NCI-H1417 treated with DMSO at 0.1 percent for 48 hours (cell line): ENCODE measurements at places on chromosomes 5 and 9.

- no peak for DNase-seq
These were observed 152.3 kb downstream of the NR3C1 start for GRCh38 chr5:143251190-143251589.

DNA sequence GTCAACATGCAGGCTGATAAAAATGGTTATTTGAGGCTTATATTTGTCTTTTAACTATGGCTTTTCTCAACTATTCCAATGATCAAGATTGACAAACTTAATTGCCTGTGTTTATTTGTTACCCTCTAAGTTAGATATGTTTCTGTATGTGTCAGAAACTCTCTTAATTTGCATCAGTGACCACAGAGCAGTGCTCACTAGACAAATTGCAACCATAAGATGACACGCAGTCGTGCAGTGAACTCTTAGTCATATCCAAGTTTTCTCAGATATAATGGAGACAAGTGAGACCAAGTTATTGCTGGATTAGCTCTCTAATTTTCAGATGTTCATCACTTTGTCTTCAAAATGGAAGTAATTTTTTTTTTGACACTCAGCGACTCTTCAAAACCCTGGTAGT, 342.2 kb upstream of the RFX3 start:
- DNase-seq, result no peak

DNA sequence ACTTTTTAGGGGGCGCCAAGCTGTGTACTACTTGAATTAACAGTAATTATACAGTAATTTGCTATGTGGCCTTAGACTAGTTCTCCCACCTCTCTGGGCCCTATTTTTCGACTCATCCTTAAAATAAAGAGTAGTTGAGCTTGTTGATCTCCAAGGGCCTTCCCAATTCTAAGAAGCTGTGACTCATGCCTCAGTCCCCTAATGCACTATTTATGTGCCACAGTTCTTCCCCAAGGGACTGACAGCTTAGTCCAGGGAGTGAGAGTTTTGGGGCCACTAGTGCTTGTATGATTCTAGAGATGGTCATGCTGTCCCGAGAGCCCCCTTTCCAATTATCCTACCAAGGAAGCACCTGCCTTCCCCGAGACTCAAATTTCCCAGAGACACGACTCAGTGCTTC, 149.7 kb downstream of the PAPPA start:
- no peak for DNase-seq

- no peak for DNase-seq
These were observed 13.3 kb downstream of the ODF2 start for GRCh38 chr9:128469070-128469469.

GRCh38 chr9:20592673-20593072, 29.6 kb downstream of the MLLT3 start:
- DNase-seq, result no peak

GRCh38 chr5:91937121-91937520, 554.0 kb upstream of the ARRDC3 start:
- no peak for DNase-seq

DNA sequence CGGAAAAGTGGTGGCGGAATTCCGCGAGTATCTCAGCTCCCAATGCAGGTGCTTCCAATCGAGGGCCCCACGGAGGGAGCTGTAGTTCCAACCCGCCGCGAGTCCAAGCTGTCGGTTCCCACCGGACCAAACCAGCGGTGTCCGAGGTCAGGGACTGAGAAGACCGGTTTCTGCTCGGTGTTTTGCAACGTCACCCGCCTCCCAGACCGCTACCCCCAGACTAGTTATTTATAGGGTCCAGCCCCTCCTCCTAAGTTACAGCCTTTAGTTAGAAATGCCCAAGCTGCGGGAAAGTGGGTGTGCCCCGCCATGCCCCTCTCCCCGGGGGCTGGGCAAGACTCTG, 677 bp upstream of the MYORG start:
- DNase-seq, result no peak

GRCh38 chr5:99320436-99320835, 391.6 kb upstream of the CHD1 start:
- DNase-seq, result no peak

DNA sequence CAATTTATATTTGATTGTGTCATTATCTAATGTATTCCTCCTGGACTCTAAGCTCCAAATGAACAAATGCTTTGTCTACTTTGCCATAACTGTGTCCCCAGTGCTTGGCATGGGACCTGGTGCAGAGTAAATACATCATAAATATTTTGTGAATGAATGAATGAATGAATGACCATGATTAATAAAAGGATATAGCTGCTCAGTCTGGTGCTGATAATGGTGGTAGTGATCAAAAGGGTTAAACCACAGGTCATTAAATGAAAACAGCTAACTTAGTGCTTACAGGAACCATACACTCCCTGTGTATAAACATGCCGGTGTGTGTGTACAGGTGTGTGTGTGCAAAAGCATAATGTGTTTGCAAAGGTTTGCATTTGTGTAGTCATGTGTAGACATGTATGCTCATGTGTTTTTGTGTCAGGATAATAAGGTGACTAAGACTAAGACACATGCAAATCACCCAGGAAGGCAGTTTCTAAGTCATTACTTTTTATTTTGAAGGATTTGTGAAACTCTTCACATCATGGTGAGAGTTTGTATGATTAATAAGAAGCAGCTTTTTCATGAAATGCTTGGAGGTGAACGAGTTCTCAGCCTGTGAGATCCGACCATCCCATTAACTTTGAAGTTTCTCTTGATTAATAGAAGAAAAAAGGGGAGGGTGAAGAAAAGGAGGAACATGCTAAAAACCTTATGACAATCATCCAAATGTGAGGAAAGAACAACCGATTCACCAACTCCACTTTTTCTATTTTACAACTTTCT, 24.6 kb downstream of the SPARC start:
- no peak for DNase-seq

DNA sequence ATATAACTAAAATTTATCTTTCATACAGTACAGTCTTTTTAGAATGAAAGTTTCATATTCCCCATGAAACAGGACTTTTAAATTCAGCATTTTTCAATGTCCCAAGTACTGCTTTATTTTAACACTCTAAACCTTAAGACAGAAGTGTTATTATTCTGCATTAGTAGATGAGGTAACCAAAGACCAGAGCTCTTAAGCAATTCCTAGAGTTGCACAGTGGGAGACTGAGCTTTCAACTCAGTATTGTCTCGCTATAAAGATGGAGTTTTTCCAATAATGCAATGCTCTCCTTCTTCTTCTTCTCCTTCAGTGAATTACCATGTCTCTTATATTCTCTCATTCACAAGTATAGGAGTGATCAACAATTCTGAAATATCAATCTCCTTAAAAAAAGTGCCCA, 479.7 kb downstream of the CETN3 start:
- no peak for DNase-seq

DNA sequence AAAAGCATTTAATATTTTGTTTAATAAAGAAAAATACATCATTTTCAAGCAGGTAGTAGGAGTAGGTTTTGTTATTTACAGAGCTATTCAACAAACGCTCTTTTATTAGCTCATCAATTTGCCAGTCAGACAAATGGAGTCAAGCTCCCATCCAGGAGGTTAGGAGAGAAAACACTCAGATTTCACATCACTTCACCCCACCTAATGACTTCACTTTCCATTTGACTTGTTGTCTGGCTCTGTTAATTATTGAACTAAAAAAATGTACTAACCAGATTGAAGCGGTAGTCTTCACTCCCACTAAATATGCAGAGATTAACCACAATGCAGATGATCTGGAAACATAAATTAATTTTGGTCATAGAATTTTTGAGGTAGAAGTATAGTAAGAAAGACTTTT, 193.6 kb upstream of the VCAN start:
- DNase-seq, result no peak

DNA sequence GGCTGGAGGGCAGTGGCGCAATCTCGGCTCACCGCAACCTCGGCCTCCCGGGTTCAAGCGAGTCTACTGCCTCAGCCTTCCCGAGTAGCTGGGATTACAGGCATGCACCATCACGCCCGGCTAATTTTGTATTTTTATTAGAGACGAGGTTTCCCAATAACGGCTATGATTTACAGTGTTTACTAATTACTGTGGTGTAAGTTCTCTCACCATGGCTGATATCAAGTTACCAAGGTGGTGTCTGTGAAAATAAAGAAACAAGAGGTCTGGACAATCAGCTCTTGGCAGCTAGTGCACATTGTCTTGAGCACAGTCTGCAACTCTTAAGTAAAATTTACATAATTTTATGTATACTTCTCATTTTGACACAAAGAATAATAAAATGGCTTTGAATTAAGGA, 385.5 kb upstream of the COX7C start:
- DNase-seq, result no peak

DNA sequence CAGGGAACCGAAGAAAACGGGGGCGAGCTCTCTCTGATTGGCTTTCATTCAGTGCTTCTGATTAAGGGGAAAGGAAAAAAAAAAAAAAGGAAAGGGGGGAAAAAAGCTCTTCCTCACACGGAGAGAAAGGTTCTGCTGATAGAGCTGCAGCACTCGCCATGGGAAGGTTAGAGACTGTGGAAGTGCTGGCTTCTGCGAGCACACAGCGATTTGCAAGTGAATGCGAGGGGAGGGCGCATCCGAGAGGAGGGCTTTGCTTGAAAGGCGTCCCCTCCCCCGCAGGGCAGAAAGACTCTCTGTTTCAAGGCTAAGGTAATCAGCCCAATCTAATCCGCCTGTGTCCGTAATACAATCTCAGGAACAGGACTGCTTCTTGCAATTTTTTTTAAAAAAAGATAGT, at the start of gene CDH10:
CDH10 (minus strand) TSS at position 218 of the 400 bp plus-strand sequence. CDS start 51,488 bp downstream, outside the sequence.
- DNase-seq, result no peak

DNA sequence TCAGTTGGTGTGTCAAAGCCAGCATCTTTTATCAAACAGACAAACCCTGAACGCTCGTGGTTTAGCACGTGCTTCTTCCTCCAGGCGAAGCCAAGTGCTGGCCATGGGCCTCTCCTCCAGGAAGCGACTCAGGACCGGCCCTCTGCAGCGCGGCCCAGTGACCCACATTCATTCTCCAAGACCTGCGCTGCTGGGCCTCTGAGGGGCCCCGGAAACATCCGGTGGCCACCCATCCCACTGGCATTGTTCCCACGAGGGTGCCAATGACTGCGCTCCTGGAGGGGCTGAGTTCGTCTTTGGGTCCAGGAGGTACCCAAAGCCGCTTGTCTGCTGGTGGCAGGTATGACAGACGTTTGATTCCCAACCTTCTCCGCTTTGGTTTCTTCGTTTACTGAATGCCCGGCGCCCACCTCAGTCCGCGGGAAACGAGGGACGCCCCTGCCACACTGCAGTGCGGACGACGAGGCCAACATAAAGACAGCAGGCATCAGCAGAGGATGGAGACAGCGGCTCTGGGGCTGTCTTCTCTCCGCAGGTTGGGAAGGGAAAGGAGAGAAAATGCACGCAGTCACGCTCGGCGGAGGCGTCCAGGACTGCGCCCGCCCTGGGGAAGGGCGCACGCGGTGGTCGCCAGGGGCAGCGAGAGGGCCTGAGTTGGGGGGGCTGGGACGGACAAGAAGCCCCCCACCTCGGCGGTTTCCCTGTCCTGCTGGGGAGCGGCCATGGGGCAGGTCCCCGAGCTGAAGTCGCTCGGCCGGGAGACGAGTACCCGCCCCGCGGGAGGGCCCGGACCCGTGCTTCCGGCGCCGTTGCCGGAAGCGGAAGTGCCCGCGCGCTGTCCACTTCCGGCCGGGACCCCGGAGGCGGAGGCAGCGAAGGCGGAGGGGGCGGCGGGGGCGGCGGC, at the start of gene EXOC3:
EXOC3 (plus strand) TSS at position 842 of the 904 bp plus-strand sequence. CDS start 3,030 bp downstream, outside the sequence.
- peak; percentile 8 for DNase-seq

- no peak for DNase-seq
These were observed 80.1 kb downstream of the PRRT1B start for GRCh38 chr9:131625508-131625787.

DNA sequence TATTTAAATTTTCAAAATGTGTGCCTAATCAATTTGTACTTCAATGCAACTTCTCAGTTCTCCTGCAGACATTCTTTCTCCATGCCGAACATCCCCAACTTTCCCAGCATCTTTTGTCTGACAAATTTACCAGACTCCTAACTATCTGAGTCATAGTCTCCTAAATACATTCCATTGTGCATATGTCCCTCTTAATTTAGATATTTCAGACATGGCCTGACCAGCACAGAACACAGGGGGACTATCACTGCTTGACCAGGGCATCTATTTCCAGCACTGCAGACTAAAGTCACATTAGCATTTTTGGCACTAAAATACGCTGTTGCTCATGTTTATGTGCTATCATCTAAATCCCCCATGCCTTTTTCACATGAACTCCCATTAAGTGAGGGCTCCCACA, 71.9 kb downstream of the ITGA1 start:
- no peak for DNase-seq
